MG63 (cell line): ENCODE measurements at places on chromosomes 5 and 9.

DNA sequence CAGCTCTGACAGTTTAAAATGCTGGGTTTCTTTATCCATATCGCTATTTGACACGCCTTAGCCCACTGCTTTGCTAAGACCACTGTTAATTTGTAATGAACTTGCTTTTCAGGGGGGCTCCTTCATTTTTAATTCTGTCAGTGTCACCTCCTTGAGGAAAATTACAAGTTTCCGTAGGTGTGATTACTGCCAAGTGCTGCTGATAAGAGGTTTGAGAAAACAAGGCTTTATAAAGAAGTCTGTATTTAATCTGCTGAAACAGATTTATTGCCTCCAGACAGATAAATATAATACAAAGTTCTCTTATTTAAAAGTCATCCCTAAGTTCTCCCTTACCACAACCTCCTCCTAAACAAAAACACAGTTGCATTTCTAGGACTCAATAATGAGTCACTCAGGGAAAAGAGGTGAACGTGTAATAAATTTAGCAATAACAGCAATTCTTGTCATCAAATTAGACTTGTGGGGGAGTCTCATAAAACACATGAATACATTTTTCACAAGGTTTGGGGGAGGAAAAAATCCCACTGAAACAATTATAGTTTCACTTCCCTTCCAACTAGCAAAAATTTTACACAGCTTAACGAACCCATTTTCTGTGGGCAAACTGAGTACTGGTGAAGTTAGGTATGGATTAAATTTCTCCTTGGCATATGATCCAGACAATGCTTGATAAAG lies 72.8 kb downstream of the MAPKAP1 start:
- DNase-seq, result no peak

- no peak for DNase-seq
Measured at GRCh38 chr5:165887147-165887546, 2381.7 kb downstream of the MAT2B start.

DNA sequence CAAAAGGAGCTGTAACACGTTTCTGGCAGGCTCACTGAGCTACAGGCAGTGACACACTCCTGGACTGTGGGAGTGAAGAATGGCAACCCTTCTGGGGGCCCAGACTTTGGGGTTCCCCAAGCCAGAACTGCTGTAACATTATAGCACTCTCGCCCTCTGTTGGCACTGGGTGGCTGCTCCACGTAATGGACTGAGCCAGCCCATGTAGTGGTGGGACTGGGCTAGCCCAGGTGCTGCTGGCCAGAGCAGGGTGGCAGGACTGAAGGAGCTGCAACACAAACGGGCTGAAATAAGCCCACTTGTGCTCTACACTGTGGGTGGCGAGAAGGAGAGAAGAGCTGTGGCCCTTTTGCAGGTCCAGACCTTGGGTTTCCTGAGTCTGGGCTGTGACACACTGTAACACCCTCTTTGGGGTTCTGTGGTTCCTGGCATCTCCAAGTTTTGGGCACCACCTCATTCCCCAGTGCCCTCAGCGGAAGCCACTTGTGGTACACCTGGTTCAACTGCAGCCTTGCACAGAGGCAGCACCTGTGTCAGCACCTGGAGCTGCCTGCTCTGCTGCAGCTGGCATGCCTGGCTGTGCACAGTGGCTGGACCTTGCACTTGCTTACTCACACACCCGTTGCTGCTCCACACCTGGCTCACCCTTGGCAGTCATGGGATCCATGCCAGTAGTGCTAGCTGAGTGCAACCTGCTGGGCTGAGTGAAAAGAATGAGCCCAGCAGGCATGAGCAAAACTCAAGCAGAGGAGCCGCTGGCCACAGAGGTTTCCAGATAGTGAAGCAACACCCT lies 95.0 kb upstream of the PRR16 start:
- no peak for DNase-seq

- no peak for DNase-seq
Measured at GRCh38 chr9:75242426-75242825, 154.1 kb downstream of the OSTF1 start.

- peak; percentile 81 for DNase-seq
Measured at GRCh38 chr5:141778206-141778605, 96.2 kb upstream of the ARAP3 start.

DNA sequence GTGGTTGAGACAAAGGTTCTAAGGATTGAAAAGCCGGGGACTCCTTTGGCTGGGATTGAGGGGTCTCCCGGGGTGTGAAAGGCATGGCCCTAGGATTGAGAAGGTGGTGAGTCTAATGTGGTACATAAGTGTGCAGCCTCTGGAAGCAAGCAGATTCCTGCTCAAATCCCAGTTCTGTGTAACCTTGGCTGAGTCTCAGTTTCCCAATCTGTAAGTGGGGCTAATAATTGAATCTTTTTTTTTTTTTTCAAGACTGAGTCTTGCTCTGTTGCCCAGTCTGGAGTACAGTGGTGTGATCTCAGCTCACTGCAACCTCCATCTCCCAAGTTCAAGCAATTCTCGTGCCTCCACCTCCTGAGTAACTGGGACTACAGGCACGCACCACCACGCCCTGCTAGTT lies 5.9 kb downstream of the SH2D3C start:
- no peak for DNase-seq

- DNase-seq, result no peak
Measured at GRCh38 chr9:87886933-87887505, 4.3 kb downstream of the SPATA31E1 start.

GRCh38 chr5:137507150-137507549 lies 8.0 kb upstream of the SPOCK1 start:
- no peak for DNase-seq

DNA sequence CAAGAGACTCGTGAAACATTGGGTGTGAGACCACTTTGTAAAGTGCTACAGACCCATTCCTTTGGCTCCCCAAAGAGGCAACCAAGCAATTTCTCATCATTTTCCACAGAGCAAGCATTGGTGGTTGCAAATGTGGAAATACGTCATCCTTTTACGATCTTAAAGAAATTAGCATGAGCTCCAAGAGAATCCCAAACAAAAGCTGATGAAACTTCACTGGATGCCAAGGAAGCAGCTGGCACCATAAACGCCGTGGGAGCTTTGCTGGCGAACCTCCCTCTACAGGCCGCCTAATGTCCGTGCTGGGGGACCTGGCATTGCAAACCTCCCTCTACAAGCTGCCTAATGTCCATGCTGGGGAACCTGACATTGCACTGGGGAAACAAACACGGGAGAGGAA lies 432.4 kb downstream of the ACTL7B start:
- peak; percentile 74 for DNase-seq

GRCh38 chr9:105269593-105269992 lies 25.1 kb downstream of the SLC44A1 start:
- DNase-seq, result no peak

DNA sequence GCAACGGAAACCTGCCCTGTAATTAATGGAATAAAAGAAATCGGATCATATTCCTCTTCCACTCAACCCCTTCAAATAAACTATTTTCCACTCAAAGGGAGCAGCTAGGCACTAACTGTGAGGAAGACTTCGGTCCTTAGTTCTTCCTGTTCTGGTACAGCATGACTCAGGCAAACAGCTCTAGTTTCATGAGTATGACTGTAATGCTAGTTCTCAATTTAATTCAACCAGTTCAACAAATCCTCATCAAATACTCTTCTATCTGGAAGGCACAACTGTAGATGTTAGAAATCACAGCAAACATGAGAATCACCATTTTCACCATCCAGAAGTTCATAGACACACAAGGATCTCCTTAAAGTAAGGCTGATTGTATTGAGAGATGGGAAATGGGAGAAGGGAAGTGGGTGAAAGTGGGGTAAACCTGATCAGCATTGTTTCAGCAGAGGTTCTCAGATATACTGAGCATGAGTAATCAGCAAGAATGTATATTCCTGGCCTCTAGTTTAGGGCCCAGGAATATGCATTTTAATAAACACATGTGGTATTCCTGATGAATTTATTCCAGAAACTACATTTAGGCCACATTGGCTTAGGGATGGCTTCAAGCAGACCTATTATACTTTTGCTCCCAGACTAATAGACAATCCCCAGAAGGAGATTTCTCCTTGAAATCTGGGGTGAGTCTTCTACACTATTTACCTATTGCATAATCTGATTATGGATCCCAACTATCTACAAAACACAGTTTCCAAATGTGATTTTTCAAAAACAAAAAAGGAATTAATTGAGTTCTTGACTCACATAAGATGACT lies 141.1 kb upstream of the SLC12A2 start:
- DNase-seq, result no peak

GRCh38 chr9:35758475-35759050 lies 4.5 kb upstream of the MSMP start:
- no peak for DNase-seq

GRCh38 chr5:124550731-124551130 lies 195.7 kb downstream of the ZNF608 start:
- DNase-seq, result no peak

- no peak for DNase-seq
Measured at GRCh38 chr5:160385496-160385895, 14.4 kb downstream of the FAM200C start.
